Cortex of kidney (tissue), 1 donor: ENCODE measurements at places on chromosomes 1 and 21.

DNA sequence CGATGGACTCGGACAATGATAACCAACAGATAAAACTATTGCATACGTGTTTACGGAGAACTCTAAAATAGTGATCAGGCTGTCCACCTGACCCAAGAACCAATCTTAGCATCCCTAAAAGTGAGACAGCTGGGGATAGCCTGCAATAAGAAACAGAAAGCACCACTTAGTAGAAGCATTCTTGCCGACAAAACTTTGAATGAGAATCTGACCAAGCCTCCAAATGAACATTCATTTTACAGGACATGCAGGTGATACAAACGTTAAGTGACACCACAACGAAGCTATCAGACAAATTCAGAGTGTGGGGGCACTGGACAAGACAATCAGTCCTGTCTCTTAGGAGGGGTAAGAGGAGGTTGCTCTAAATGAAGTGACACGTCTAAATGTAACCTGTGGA, 1.2 kb downstream of the PSMG1 start:
- no peak for DNase-seq

DNA sequence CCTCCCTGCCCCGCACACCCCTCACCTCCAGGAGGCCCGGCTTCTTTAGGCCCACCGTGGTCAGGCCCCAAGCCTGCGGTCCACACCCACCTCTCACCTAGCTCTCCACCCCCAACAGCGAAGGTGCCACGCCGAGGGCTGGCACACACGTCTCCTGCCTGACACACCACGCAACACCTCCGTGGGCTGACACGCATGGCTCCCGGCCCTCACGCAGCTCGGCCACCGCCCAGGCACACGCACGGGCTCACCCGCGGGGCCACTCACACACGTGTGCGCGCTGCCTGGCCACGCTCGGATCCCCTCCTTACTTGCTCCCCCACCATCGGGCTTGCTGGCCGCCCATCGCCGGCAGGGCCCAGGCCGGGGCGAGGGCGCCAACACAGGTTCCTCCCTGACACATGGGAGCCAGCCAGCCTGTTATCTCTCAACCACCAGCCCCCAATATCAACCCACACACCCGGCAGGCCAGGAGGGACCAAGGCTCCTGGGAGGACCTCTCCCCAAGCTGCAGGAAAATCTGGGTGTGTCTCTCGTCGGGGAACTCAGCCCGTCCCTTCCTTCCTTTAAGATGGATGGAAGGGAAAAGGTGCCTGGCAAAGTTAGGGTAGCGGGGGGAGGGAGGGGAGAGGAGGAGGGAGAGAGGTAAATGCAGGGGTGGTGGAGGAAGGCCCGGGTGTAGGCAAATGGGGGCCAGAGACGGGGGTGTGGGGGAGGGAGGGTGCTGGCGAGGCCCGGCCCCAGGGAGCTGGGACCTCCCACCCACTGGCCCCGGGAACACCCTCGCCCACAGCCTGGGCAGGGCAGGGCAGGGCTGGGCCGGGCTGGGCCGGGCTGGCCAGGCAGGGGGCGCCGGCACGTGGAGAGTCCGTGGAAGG, 546 bp downstream of the ELOVL1 start:
- no peak for DNase-seq

- DNase-seq = no peak
Observed at GRCh38 chr1:41009466-41009865, 12.1 kb downstream of the SLFNL1 start.

DNA sequence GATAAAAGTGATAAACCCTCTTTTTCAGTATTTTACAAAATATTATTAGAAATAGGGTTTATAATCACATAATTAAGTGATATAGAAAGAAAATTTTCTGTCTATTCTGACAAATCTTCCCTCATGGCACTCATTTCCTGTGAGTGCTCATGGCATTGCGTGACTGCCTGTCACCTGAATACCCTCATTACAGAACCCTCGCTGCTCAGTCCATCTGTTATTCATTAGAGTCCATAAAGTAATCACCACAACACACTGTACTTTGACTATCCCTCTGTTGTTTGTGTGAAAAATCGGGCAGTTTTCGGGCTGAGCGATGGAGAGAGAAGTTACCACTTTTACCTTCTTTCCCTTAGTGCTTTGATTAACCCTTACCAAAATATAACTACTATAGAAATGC, 100.4 kb upstream of the BRINP3 start:
- DNase-seq = no peak

DNA sequence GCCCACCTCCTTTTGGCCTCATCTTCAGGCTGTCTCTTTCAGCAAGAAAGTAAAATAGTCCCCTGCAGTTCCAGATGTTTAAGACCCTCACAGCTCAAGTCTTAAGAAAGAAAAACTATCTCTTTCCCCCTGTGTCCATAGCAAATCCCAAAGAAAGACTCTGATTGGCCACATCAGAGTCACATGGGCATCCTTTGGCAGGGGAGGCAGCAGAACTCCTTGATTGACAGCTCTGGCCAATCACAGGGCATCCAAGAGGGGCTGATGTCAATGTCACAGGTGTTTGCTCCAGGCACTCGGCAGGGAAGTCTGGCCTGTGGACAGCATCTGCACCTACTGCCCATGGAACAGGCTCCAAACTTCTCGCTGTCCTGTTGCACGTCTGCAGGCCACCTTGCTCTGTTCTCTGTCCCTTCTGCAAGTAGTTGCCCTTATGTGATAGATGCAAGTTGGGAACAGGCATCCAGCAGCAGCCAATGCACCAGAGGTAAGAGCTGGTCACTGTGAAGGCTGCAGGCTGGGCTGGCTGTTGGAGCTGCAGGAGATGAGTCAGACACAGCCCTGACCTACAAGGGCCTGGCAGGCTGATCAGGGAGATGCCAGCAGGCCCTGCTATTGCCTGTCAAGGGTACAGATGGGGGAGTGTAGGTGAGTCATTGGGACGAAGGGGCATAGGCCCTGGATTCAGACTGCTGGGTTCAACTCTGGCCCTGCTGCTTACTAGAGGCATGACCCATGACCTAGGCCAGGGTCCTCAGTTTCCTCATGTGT, 96.8 kb upstream of the TMEM51 start:
- DNase-seq = no peak

DNA sequence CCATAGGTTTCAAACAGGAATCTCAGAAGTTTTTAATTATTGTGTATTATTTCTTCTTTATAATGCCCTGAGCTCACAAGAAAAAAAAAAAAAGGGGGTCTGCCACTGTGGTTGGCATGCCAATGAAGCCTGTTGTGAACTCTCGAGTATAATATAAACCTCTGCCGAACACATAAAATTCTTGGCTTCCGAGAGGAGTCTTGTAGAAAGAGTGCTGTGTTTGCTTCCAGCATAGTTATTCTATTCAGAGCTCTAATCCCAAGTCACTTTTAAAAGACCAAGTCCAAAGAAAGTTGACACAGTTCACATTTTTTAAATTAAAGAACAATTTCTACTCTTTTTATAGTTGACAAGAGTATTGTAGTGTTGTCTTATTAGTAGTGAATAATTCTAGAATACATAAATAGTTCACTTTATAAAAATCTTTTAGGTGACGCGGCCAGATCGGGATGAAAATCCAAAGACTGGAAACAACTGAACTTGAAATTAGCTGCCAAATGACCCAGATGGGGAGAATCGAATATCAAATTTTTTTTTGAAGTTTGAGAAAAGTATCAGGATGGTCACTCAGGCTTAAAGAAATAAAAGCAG, 293.2 kb downstream of the DUSP10 start:
- DNase-seq = no peak

DNA sequence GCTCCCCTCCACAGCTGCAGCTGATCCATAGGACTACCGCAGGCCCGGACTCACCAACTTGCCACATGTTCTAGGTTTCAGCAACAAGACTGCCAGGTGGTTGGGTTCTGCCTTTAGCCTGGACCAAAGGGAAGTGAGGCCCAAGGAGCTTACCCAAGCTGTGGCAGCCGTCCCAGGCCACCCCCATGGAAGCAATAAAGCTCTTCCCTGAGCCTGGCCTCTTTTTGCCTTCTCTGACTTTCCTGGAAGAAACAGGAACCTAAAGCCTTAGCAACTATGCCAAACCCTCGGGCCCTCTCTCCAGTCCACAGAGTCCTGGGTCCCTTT, 2.7 kb upstream of the ARTN start:
- no peak for DNase-seq

GRCh38 chr1:193234530-193234929, 48.1 kb upstream of the B3GALT2 start:
- DNase-seq = no peak

DNA sequence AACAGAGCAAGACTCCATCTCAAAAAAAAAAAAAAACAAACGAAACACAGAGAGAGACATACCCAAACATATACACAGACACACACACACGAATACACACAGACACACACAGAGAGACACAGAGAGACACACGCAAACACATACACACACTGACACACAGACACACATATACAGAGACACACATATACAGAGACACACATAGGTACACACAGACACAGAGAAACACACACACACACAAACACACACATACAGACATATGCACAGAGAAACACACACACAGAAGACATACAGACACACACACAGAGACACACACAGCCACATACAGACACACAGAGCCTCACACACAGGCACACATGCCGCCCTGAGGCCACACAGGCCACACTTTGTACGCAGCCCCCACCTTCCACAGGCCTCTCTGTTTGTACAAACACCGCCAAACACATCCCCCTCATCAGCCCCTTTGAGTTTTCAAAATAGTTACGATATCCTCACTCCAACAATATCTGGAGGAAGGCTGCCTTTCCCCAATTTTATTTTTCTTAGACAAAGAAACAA, 57.5 kb upstream of the ABCG1 start:
- no peak for DNase-seq

GRCh38 chr1:89808441-89809117, 12.3 kb upstream of the LRRC8D start:
- no peak for DNase-seq

- DNase-seq = no peak
Observed at GRCh38 chr1:119391749-119392148, 23.2 kb downstream of the HAO2 start.

DNA sequence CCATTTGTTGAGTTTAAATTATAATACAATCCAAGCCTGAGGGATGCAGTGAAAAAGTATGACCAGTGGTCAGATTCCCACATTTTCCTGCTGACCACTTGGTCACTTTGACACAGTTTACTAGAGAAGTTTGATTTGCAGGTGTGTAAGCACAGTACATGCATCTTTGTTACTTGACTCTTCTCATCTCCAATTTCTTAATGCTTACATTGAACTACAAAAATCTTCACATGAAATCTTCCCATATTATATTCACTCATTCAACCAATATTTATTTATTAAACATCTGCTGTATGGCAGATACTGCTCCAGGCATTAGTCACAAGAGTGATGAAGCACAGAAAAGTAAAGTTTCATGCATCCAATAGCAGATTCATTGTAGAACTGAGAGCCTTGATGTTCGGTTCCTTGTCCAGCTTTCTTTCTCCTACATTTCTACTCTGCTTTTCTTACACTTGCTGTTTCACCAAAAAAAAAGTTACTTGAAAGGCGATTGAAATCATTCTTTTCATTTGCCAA, 211.7 kb downstream of the NFIA start:
- DNase-seq = no peak

DNA sequence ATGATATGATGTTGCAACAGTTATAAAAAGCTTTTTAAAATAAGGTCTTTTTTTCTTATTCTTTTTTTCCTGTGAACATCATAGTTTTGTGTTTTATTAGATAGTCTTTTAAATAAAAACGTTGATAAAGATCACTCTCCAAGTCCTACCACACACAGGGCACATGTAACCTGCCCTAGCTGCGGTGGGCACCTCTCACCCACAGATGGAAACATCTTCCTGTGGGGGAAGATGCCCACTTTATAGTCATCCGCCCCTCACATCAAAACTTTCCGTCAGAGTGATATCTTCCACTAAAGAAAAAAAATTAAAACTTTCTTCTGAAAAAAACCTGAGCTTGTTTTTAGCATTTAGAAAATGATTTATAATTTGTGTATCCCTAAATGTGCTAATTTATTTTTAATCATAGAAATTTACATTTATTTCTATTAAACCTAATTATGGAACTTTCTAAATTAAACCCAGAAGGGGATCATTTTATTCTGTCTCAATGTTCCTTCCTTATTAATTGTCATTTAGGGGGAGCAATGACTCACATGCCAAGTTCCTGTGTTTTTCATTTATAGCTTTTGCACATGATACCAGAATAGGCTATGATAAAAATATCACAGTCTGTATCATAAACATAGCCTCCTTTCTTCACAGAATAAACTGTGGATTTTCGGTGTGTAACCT, 24.7 kb downstream of the TNFRSF9 start:
- DNase-seq = no peak

DNA sequence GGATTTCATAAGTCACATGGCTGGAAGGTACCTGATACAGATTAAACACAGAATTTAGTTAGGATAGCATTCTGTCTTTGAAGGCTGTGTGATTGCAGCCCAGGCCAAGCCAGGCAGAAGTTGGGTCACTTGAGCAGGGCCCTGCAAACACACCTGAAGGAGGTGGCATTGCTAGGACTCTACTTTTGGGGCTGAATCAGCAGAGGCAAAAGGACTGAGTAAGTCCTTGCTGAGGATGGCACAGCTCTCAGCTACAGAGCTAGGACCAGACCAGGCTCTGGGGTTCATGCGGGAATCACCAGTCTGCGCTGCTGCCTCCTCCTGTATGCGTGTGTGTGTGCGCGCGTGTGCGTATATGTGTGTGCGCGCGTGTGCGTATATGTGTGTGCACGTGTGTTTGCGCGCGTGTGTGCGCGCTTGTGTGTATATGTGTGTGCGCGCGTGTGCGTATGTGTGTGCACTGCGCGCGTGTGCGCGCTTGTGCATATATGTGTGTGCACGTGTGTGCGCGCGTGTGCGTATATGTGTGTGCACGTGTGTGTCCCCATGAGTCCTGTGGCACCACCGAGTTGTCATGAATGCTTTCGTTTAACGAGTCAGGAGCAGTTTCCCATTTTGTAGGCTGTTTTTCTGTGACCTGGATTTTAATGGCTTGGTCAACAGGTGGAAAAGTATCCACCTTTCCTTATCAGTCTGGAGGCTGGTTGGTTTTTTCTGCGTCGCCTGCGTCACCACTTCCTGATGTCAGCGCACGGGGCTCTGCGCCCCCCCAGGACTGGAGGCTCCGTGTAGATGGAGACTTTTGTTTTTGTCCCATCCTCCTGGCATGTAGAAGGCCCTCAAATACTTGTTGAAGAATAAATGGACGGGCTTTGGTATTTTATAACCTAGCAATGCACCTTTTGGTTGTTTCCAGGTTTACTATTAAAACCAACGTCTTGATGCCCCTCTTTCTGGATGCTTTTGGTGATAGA, 34.7 kb downstream of the ADARB1 start:
- DNase-seq = no peak

DNA sequence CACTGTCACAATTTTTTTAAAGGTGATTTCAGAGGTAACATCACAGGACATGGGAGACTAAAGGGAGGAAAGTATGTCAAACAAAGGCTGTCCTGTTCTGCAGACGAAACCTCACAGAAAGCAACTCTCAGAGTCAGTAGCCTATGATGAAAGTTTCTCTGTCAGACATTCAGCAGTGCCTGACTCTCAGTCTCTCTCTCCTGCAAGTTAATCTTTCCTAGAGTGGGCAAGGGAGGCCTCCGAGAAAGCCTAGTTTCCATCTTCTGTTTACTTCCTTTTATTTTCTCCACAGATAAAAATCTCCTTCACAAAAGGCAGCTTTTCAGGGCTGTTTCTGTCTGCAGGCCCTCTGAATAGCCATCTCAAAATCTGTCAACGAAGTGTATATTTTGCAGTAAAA, 24.9 kb upstream of the FMO2 start:
- no peak for DNase-seq

- DNase-seq = no peak
Observed at GRCh38 chr1:85393490-85393889, 71.5 kb downstream of the DDAH1 start.

GRCh38 chr1:33256471-33257206, at the start of gene ZNF362:
ZNF362 (plus strand) TSS chr1:33256492; CDS start chr1:33270575, 14,083 bp downstream.
- no peak for DNase-seq
